CD4-positive, alpha-beta T cell (primary cell): ENCODE measurements at places on chromosomes 13 and 19.

GRCh38 chr13:100535426-100536135, 53.0 kb downstream of the GGACT start:
- DNase-seq, result no peak

DNA sequence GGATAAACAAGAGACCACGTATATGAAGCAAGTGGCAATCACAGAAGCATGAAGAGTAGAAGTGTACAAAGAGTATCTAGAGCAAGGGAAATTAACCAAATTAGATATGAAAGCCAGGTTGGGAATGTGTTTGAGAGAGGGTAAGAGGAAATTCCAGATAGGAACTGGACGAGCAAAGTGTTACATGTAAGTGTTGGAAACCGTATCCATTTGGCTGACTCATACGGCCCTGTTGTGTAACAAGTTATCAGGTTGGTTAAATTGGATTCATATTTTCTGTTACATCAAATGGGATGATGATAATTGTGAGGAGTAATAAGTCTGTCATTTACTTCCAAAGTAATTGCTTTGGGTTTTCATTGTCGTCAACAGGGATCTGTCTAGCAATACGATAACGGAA, 46.7 kb downstream of the RXFP2 start:
- no peak for DNase-seq

GRCh38 chr13:54379461-54379860, 1350.8 kb downstream of the OLFM4 start:
- no peak for DNase-seq

DNA sequence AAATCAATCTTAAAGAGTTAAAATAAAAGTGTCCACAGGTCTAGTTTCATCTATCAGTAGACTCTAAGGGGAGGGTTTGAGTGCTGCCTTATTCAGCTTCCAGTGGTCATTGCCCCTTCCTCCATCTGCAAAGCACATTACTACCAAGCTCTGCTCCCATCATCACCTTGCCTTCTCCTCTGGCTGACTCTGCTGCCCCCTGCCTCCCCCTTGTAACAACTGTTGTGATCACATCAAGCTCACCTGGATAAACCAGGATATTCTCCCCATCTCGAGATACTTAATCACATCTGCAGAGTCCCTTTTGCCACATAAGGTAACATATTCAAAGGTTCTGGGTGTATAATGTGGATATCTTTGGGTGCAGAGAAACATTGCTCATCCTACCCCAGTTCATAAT, 43.3 kb upstream of the GPC6 start:
- DNase-seq, result no peak

DNA sequence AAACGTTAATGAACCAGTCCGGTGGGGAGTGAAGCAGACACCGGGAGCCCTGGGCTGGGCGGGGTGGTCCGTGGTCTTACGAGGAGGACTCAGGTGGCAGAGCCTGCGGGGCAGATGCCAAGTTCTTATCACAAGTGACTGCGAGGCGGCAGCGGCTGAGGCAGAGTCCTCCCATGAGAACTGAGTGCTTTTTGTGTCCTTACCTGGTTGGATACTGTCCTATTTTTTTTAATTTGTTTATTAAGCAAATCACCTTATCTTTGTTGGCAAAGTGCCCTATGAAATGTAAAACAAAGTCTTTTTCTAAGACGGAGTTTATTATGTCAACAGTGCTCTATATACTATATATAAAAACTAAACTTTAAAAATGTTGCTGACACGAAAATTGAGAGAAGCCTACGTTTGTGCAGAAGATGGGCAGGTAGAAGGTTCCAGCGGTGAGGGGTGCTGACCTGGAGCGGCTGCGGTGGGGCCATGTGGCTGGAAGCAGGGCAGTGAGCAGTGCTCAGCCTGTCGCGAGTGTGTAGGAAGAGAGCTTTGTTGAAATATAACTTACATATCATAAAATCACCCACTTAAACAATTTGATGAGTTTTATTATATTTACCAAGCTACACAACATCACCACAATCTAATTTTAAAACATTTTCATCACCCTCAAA, 82.2 kb downstream of the ATP11A start:
- no peak for DNase-seq

DNA sequence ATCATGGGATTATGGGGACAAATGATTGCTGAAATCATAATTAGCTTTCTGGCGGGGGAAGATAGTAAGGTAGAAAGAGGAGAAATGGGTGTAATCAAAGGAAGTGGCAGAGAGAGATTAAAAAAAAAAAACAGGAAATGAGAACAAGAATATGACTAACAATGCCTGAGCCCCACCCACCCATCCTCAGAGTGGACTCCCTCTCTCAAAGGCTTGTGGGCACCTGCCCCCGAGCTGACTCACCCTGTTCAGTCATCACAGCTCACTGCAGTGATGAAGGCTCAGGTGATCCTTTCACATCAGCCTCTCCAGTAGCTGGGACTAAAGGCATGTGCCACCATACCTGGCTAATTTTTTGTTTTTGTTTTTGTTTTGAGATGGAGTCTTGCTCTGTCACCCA, 26.4 kb upstream of the TPT1 start:
- DNase-seq, result peak; percentile 87

DNA sequence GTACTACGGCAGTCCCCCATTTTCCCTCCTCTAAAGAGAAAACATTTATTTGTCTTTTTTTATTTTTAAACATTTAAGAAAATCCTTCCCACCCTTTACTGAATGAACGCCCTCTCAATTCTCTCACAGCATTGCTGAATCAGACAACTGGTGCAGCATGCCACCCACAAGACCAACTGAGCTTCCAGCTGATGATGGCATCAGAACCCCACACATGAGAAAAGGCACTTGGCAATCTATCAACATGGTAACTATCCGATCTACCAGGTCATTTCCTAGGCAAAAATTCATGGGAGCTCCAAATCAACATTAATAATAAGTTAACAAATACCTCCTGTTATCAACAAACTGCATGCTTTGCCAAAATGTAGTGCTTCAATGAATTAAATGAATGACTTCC, 43.1 kb downstream of the LHFPL6 start:
- no peak for DNase-seq

DNA sequence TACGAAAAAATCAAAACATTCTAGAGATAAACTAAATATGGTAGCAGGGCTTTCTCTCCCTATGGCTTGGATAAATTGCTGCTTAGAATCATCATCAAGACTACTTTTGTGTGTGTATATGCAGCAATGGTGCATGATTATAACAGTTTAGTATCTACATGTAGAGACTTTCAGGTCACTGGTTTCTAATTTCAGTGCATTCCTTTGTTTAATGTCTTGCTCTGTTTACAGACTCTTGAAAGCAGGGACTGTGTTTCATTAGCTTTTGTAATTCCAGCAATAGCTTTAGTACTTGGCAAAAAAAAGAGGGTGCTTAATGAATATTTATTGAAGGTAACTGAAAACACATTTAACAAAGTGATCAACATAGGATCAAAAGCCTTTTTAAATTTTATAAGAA, 420.7 kb downstream of the PCDH9 start:
- DNase-seq, result no peak

- no peak for DNase-seq
Observed at GRCh38 chr19:2051773-2052704, 995 bp upstream of the MKNK2 start.

DNA sequence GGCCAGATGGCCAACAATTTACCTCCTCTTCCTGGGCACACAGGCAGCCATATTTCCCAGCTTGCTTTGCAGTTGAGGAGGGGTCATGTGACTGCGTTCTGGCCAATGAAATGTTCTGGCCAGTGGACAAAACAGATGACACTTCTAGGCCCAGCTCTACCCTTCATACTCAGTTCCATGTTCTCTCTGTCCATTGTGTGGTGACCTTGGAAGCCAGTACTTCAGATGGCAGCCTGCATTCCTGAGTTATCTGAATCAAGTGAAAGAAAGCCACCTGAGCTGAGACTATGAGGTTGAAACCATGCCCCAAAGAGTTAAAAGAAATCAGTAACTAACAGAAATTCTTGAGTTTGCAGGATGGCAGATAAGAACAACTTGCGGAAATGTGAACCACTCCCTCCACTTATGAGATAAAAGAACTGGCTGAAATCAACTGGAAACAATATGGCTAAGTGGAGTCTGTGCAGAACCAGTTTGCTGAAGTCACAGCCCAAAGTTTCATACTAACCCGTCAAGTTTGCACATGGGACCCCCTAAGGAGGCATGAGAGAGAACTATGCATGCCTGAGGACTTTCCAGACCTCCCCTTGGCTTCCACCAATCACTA, 8.1 kb downstream of the FAM187B start:
- no peak for DNase-seq

DNA sequence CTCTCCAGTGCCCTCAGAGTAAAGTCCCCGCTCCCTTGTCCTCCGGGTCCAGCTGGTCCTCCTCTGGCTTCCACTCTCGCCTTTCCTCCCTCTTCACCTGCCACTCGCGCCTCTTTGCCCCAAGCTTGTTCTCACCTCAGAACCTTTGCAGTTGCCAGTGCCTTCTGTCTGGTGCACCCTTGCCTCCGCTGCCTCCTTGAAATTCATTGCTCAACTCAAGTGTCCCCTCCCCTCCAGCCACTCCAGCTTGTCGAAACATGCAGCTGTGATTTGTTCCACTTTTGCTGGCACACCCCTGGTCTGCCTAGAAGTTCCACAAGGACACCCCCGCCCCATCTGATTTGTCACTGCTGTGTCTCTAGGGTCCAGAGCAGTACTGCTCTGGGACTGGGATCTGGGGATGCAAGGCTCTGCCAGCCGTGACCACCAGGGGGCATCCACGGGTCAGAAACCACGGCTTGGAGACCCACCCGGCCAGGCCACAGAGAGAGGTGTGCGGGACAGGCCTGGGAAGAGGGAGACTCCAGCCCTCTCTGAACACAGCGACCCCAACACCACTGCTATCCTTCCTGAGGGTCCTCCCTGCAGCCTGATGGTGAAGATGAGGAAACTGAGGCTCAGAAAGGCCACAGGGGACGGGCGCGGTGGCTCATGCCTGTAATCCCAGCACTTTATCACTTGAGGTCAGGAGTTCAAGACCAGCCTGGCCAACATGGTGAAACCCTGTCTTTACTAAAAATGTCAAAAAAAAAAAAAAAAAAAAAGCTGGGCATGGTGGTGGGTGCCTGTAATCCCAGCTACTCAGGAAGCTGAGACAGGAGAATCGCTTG, 49.9 kb downstream of the AP1M1 start:
- DNase-seq, result peak; percentile 84

GRCh38 chr19:13210941-13211340, 60.7 kb downstream of the IER2 start:
- DNase-seq, result no peak

GRCh38 chr13:44932171-44932849, 57.0 kb downstream of the NUFIP1 start:
- no peak for DNase-seq

GRCh38 chr19:34497112-34497805, 15.7 kb downstream of the WTIP start:
- no peak for DNase-seq

DNA sequence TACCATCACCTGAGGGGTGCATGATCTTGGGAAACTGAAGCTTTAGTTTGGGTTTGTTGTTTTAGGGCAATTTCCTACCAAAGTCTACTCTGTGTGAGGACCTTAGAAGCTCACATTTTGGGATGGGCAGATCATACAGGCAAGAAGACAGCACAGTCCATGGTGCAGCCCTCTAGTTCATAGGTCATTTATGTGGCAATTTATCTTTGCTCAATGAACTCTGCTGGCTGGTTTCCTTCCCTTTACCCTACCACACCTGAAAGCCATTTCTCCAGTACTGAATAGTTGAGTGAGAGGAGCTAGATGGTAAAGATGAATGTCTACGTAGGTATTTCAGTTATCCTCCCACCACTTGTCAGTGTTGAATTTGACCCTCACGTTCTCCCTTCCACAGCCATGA, 87.5 kb upstream of the KLF12 start:
- no peak for DNase-seq

DNA sequence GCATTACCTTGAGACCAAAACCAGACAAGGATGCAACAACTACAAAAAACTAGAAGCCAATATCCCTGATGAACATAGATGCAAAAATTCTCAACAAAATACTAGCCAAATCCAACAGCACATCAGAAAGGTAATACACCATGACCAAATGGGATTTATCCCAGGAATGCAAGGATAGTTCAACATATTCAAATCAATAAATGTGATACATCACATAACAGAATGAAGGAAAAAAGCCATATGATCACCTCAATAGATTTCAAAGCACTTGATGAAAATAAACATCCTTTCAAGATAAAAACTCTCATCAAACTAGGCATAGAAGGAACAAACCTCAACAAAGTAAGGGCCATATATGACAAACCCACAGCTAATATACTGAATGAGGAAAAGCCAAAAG, 10.2 kb upstream of the ZNF546 start:
- no peak for DNase-seq

GRCh38 chr13:27005976-27006518, 165.6 kb downstream of the USP12 start:
- no peak for DNase-seq

- DNase-seq, result no peak
Observed at GRCh38 chr19:33685541-33685940, 63.8 kb downstream of the CHST8 start.

- DNase-seq, result no peak
Observed at GRCh38 chr13:106609116-106609515, 41.2 kb upstream of the ARGLU1 start.

GRCh38 chr13:70703755-70704154, 595.5 kb upstream of the KLHL1 start:
- no peak for DNase-seq

DNA sequence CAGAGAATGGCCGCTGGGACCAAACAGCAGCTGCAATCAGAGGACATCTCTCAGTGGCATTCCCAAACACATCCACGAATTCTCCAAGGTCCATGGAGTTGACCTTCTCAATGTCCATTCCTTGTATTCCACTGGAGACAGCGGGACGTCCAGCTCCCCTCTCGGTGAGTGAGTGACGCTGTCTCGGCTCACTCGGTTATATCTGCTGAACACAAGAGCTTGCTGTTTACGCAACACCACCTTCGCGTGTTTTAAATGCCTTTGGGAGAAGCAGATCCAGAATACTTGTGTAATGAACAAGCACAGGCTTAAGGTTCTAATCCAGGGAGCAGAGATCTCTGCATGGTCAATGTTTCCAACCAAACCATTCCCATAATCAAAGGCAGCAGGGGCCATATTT, at the start of gene URAD:
Gene URAD, minus strand, starts transcription at position 174 of the 400 bp plus-strand sequence. Its CDS starts 56 bp downstream, at position 118.
- no peak for DNase-seq

- no peak for DNase-seq
Observed at GRCh38 chr13:59673286-59673685, 490.4 kb downstream of the DIAPH3 start.

DNA sequence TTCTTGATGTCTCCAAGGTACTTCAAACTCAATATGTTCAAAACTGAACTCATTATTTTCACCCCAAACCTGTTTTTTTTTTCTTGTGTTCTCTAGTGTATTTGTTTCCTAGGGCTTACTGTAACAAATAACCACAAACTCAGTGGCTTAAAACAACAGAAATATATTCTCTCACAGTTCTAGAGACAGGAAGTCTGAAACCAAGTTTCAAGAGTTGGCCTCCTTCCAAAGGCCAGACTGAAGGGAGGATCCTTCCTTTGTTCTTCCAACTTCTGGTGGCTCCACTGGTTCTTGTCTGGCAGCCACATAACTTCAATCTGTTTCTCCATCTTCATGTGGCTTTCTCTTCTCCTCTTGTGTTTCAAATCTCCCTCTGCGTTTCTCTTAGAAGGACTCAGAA, 62.0 kb upstream of the PDCD5 start:
- peak; percentile 47 for DNase-seq
